ENCODE measurements at places on chromosomes 5 and 9.

DNA sequence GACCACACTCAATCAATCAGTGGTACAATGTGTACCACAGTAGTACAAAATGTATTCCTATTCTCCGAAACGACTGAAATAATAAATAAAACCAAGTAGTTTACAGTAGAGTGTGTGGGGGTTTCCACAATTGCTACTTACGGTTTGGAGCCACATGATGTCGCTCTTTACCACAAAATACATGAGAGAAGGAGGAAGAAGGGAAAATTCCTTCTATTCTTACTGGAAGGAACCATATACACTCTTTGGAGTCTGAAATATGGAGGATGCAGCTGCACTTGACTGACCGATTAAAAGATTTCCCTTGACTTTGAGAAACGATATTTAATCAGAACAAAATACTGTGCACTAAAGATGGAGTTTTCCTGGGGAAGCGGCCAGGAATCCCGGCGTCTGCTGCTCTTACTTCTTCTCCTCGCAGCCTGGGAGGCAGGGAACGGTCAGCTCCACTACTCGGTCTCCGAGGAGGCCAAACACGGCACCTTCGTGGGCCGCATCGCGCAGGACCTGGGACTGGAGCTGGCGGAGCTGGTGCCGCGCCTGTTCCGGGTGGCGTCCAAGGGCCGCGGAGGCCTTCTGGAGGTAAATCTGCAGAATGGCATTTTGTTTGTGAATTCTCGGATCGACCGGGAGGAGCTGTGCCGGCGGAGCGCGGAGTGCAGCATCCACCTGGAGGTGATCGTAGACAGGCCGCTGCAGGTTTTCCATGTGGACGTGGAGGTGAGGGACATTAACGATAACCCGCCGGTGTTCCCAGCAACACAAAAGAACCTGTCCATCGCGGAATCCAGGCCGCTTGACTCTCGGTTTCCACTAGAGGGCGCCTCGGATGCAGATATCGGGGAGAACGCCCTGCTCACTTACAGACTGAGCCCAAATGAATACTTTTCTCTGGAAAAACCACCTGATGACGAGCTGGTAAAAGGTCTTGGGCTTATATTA is at the start of gene PCDHA4:
TSS of gene PCDHA4 (plus strand) at position 235 of the 942 bp plus-strand sequence.
- DNase-seq = no peak

GRCh38 chr5:102528600-102528999 is 29.8 kb upstream of the SLCO6A1 start:
- DNase-seq = no peak

GRCh38 chr9:87872079-87872624 is 10.5 kb upstream of the SPATA31E1 start:
- DNase-seq = no peak

DNA sequence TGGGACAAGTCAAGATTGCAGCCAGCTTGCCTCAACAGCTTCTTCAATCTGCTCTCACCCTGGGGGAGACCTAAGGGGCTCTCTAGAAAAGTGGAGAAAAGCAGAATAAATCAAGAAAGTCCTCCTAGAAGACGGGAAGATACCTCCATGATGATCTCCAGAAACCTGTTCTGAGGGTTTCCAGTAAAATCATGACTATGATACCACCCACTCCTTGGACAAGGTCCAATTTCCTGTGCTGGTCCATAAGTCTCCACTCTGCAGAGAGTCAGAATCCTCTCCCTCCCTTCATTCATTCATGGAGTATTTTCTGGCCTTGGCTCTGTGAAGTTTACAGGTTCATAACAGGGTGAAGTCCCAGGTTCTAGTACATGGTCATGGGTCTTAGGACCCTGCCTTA is 168.6 kb downstream of the SLC12A2 start:
- no peak for DNase-seq

GRCh38 chr9:96129747-96130146 is 172.2 kb downstream of the HSD17B3 start:
- no peak for DNase-seq

GRCh38 chr5:173968154-173968797 is 20.7 kb upstream of the C5orf47 start:
- no peak for DNase-seq

- no peak for DNase-seq
Observed at GRCh38 chr9:120683150-120683549, 31.1 kb downstream of the MEGF9 start.

DNA sequence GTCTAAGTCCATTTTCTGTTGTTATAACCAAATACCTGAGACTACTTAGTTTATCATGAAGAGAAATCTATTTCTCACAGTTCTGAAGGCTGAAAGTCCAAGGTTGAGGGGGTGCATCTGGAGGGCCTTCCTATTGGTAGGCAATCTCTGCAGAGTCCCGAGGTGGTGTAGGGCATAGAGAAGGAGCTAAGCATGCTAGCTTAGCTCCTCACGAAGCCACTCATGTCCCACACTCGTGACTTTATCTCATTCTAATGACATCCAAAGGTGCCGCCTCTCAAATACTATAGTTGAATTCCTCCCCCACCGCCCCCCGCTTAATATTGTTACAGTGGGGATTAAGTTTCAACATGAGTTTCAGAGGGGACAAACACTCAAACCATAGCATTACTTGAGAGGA is 36.0 kb upstream of the ZBED3 start:
- no peak for DNase-seq

GRCh38 chr9:69919461-69920061 is 98.9 kb downstream of the CFAP95 start:
- DNase-seq = no peak

GRCh38 chr9:121441165-121441564 is 58.5 kb downstream of the GGTA1 start:
- no peak for DNase-seq

- no peak for DNase-seq
Observed at GRCh38 chr9:80320480-80320879, 748.7 kb downstream of the TLE4 start.

DNA sequence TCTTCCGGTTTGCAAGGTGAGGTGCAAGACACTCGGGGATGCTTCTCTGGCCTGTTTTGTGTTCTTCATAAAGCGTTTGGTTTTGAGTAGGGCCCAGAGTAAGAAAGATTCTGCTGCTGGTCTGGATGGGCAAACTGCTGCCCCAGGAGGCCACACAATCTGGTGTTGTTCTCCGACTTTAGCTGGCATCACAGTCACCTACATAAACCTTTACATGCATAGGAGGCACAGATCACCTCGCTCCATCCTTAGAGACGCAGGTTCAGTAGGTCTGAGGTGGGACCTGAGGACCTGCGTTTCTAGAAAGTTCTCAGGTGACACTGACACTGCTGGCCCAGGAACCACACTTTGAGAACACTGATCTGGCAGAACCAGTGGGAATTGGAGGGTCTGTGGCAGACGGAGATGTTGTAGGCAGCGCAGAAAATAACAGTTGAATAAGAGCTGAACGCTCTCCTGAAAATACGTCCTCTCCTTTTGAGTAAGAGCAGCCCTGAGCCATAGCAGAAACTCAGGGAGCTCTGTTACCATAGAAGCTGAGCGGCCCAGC is 3.9 kb upstream of the SLC6A3 start:
- no peak for DNase-seq

DNA sequence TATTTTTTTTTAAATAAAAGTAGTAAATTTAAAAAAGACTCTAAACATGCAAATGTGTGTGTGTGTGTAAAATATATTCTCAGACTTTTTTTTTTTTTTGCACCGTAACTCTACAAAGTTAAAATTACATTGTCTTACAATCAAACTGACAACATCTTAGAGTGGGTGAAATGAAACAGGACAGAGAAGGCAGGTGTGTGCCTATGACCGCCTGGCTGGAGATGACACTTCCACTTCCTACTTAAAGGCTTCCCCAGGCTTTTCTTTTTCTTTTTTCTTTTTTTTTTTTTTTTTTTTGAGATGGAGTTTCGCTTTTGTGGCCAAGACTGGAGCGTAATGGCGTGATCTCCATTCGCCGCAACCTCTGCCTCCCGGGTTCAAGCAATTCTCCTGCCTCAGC is 2.7 kb upstream of the AK1 start:
- no peak for DNase-seq

GRCh38 chr5:55897905-55898304 is 46.7 kb downstream of the IL31RA start:
- DNase-seq = no peak

DNA sequence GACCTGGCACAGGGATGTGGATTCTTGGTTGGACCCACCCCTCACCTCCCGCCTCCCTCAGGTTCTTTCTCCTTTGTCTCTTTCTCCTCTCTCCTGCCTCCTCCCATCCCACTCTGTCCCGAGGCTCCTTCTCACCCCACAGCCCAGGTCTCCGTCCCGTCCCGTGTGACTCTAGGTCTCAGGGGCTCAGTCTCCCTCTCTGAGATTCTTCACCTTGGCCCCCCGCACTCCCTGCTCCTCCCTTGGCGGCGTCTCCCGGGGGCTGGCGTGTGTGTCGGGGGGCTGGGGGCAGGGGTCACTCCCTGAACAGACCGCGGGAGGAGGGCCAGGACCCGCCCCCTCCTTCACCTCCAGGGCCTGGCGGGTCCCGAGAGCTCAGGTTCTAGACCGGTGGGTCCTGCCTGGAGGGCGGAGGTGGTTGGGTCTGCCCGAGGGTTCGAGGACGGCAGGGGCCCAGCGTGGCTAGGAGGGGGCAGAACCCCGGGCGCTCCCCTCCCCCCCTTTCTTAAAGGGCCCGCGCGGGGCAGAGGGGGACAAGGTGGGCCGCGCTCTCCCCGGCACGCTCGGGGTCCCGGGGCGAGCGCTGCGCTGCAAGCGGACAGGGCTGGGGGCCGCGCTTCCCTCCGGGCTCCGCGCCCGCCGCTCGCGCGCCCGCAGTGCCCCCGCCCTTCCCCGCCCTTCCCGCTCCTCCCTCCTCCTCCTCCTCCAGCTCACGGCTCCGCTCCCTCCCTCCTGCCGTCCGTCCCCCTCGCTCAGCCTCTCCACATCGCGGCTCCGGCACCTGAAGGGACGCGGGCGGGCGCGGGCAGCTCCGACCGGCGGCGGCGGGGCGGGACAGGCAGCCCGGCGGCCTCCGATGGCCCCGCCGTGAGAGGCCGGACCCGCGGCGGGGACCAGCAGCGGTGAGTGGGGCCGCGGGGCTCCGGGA is at the start of gene PSD2:
TSS of gene PSD2 (plus strand) at position 735 of the 928 bp plus-strand sequence. CDS start 13,633 bp downstream, outside the sequence.
- DNase-seq = no peak

- no peak for DNase-seq
Observed at GRCh38 chr9:24545285-24545684, 412 bp downstream of the IZUMO3 start.

- peak; percentile 14 for DNase-seq
Observed at GRCh38 chr9:14156046-14156445, 157.9 kb downstream of the NFIB start.

DNA sequence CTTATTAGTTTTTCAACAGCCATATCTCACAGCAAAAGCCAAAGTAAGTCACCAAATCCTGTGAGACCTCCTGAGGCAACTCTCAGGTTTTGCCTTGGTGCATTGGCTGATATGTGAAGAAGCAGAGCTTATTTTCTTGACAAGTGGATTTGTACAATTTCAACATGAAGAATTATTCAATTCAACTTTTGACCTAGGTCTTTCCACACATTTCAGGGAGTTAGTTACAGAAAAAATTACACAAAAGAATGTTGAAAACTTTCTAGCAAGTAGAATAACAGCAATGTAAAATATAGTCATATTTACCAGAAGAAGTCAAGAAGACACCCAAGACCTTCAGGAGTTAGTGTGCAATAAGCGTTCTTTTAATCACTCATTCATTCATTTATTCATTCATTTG is 62.4 kb upstream of the ADRB2 start:
- DNase-seq = no peak

DNA sequence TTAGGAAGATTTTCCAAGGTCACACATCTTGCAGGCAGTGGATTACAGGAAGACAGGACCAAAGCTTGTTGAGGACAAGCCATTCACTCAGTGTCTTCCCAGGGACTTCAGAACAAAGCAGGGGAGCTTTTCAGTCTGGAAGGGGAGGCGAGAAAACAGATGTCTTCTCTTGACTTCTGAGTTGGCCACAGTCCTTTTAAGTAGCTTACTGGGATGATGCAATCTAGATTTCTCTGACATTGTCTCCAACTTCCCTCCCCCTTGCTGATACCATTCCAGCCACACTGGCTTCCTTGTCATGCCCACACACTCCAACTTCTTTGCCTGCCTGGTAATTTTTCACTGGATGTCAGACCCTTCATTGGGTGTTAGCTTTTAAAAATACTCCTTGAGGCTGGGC is 174.2 kb upstream of the TBC1D2 start:
- no peak for DNase-seq

- DNase-seq = no peak
Observed at GRCh38 chr5:159286420-159287035, 23.4 kb downstream of the UBLCP1 start.

- DNase-seq = no peak
Observed at GRCh38 chr9:14136047-14136635, 177.8 kb downstream of the NFIB start.

DNA sequence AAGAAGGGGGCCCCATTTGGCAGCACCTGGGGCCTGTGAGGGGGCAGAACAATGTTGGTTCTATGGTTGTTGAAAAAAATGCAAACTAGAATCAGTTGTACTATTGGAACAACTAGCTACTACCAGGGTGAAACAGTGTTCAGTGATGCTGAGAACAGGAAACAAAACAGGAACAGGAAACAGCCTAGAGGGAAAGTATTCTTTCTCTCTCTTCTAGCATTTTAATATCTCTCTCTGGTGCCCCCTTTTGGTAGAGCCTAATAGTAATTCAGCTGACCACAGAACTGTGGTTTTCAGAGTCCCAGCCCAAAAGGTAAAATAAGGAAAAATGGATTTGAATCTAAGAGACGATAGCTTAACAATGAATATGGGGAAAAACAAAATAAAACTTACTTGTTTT is 138.0 kb upstream of the KCNN2 start:
- no peak for DNase-seq

GRCh38 chr9:107874137-107874536 is 384.6 kb upstream of the KLF4 start:
- DNase-seq = no peak

GRCh38 chr9:92723299-92723625 is 41.4 kb downstream of the BICD2 start:
- no peak for DNase-seq

DNA sequence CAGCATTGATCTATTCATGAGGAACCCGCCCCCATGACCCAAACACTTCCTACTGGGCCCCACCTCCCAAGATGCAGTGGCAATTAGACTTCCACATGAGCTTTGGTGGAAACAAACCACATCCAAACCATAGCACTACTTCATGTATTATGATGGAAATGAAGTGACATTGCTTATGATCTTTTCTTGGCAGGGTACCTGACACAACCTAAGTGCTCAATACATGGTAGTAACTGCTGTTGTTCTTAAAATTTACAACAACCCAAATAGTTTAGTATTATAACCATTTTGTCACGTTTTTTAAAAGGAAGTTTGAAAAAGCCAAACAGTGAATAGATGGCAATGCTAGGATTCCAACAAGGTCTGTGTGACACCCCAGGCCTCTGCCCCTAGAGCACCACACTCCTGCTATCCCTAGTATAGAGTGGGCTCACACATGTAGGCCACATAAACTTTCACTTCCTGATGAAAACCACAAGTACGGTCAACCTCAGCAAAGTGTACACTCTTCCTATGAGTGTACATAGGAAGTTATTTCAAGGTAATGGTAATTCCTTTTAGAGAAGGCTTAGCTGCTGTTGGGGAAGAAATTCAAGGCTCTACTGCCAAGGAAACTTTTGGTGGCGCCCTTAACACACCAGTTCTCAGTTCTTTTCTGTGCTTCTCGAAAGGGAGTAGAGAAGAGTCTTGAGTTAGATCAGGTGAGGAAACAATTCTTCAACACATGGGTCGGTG is 97.6 kb downstream of the ARSB start:
- DNase-seq = no peak

All from GM18507 (cell line).